ENCODE measurements at places on chromosomes 1 and 21.

DNA sequence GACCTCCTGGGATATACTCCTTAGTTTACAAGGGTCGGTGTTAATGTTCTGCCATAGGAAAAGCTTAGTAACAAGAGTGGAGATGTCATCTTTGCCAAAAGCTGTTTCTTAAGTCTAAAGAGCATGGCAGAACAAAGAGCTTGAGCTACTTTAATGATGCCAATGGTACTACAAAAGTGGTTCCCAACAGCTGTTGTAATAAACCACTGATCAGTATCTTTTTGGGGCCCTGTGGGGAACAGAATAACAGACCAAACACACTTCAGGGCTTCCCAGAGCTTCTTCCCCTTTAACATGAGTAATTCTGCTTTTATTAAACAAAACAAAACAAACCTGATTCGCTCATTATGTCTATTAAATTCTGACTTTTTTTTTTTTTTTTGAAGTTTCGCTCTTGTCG, 116.3 kb downstream of the NCAM2 start:
- no peak for DNase-seq

DNA sequence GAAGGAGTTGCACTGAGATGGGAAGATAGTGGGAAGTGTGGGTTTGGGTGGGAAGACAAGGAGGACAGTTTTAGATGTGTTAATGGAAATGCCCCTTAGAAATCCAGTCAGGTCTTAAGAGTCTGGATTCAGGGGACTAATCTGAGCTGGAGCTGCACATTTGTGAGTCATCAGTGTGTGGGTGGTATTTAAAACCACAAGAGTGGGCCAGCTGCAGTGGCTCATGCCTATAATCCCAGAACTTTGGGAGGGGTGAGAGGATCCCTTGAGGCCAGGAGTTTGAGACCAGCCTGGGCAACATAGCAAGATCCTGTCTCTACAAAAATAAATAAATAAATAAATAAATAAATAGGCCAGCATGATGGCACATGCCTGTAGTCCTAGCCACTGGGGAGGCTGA, 40.9 kb upstream of the SLC6A9 start:
- peak; percentile 25 for DNase-seq

DNA sequence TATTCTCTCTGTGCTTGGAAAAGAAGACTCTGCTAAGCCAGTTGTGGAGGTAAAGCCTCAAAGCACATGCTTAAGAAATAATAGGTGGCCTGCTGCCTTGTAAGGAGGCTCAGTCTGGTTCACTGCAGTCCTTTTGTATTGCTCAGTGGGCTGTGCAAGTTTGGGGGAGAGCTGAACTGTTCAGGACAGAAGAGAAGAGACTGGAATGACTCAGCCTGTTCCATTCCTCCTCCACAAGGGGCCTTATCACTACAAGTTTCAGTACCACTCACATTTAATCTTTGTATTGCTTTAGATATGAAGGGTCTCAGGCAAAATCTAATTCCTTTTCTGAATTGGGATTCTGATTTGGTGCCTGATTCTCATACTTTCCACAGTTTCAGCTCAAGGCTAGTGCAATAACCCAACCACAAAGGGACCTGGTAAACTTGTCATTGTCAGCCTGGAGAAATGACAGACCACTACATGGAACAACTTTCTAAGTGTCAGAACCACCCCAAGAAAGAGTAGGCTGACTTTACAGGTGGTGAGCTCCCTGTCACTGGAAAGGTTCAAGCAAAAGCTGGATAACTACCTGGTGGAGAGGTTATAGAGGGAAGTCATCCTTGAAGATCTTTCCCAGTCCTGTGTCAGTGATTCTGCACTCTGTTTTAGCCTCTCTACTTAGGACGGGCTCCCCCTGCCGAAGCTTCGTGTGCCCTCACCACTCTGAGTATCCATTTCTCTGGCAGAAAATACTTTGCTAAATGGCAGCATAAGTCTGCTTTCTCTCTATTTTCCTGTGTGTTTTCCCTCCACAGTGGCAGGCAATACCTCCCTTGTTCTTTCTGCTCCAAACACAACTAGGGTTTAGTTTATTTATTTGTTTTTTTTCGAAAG, 162.9 kb upstream of the GJB5 start:
- no peak for DNase-seq

DNA sequence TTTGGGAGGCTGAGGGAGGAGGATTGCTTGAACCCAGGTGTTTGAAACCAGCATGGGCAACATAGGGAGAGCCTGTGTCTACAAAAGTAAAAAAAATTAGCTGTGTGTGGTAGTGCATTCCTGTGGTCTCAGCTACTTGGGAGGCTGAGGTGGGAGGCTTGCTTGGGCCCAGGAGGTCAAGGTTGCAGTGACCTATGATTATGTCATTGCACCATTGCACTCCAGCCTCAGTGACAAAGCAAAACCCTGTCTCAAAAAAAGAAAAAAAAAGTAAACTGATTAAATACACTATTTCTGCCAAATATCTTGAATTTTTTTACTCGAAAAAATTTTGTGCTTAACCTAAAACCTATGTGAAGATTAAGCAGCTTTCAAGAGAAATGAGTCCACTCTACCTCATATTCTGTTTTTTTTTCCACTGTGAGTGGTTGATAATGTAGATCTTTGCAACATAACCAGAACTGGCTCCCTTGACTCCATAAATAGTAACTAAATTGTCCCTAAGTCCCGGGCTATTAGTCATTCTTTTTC, 19.4 kb upstream of the ZNF281 start:
- no peak for DNase-seq

GRCh38 chr1:110070671-110071242, at the start of gene ALX3:
Gene ALX3 (minus strand): TSS chr1:110070672. CDS start chr1:110070612, 60 bp downstream.
- DNase-seq, result no peak

DNA sequence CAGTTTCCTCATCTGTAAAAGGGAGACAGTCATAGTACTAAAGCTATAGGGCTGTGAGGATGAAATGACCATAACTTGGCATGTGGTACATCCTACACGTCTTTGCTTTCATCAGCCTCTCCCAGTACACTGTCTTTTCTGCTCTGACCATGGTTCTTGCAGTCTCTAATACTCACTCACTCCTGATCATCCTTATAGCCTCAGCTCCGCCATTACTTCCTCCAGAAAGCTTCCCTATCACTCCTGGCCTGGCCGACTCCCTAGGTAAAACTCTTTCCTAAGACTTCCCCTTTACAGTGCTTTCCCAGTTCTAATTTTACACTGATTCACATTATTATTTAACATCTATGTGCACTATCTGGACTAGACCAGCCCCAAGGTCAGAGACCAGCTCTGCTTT, 5.0 kb upstream of the MRPL24 start:
- DNase-seq, result no peak

Measured in dermis microvascular lymphatic vessel endothelial cell (primary cell).